ENCODE measurements at places on chromosomes 3 and 15.

- no peak for DNase-seq
Observed at GRCh38 chr3:78497021-78497420, 1270.8 kb downstream of the ROBO1 start.

DNA sequence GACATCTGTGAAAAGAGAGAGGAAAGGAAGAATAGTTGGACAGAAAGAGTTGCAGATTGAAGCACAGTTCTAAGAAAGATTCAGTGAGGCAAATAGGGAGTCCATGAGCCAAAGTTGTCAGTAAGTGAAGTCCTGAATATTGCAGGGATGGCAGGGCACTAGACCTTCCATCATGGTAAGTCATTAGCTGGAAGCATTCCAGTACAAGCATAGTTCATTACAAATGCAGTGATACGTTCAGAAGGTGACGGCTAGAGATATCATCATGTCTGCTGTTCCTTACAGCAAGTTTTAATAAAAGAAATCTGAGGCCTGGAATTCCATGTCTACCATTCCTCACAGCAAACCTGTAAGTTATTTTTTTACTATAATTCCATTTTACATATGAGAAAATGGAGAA is 720.1 kb downstream of the GBE1 start:
- DNase-seq: no peak

- DNase-seq: no peak
Observed at GRCh38 chr15:87492321-87492720, 764.2 kb downstream of the NTRK3 start.

GRCh38 chr3:114809668-114810413 is 337.2 kb downstream of the ZBTB20 start:
- no peak for DNase-seq

DNA sequence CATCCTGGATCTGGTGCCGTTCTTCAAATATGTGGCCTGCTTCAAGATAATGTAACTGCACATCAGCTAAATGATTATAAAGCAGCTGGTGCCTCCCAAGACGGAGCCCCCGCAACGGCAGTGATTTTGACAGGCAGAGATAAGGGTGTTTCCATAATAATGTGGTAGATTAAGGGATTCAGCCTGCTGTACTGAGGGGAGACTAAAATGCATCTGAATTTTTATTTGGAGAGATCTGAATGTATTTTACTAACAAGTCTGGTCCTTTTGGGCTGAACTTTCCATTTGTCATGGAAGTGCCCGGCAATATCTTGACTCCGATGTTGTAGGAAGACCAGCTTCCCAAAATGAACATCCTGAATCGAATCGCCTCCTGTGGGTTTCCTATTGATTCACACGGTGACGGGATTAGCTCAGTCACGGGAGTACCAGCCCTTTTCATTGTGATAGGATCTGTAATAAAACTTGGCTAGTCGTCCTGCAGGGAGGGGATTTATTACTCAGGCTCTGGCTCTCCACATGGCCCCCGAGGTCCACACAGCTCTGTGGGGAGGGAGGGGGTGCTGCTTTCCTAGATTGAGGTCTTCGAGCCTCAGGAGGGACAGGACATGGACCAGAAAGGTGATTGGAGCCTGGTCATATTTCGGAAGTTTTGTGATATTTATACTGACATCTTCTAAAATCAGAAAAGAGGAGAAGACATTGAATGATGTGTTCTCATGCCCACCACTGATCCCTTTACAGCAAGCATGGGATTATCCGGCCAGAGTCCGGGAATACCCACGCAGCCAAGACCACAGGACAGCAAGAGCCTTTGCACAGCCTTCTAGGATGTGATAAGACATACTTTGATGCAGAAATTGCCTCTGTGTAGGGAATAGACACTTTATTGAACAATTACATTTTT is 2.5 kb upstream of the PCSK6 start:
- no peak for DNase-seq

DNA sequence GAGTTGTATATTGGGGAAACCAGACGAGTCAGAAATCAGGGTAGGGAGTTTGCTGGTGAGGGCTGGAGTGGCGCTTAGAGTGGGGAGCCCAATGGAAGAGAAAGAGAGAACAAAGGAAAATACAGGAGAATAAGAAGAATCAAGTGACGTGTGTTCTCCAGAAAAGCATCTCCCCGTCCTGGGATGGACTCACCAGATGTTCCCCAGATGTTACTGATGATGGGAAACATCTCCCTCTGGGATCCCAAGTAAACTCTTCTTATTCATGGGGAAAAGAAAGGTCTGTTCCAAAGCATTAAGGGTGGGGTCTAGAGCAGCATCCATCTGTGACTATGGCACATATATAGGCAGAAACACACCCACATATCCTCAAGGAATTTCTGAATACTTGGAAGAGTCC is 3.0 kb upstream of the CSRNP1 start:
- no peak for DNase-seq

- DNase-seq: no peak
Observed at GRCh38 chr3:122295266-122296062, 29.6 kb upstream of the CSTA start.

- DNase-seq: no peak
Observed at GRCh38 chr3:185530856-185531255, 21.5 kb downstream of the LIPH start.

DNA sequence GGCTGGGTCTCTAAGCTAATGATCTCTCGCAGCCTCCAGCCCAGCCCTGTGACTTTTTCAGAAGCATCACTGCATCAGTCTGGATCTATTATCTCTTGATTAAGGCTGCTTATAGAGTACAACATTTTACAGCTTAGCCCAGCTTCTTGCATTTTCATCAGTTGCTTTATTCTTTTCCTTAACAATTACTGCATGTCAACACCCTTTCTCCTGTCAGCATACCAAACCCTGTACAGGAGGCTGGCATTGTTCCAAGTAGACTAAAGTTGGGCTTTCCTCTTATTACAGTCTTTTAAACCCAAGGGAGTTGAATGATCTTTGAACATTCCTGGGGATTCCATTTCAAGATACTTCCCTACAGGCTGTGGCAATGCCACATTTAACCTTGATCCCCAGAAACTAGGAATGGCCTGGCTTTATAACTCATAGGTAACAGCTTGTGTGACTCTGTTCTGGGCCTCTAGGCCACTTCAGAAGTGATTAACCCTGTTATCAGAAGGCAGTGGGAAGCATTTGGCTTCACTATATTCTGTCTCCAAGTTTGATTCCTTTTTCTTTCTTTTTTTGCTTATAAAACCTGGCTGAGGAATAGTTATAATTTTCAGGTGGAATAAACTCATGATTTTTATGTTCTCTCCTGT is 182.9 kb downstream of the KCNMB2 start:
- DNase-seq: no peak

- no peak for DNase-seq
Observed at GRCh38 chr15:48823706-48824105, 12.8 kb upstream of the CEP152 start.

DNA sequence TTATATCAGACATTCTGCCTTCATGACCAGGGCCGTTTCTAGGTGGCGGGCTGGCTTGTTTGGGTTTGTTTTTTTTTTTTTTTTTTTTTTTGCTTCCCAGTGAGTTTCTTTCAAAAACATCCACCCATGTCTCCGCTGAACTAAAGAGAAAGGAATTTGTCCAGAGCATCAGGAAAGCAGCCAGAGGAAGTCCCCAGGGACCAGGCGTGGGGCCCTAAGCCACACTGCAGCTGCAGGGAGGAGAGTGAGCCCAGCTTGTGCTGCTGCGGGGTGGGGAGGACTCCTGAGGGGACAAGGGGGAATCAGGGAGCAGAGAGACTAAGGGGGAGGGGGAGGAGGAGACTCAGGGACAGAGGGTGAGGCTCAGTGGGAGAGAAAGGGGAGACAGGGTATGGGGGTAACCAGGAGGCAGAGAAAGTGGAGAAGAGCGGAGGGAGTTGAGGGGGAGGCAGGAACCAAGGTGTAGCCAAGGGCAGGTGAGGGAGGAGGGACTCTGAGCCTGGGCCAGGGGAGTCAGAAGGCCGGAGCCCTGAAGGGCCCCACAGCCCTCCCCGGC is 49.5 kb downstream of the CYP11A1 start:
- no peak for DNase-seq

Data from neuronal stem cell (in vitro differentiated cells).